ENCODE measurements at places on chromosomes 6 and 20. TPM values are rescaled to one million over a fixed set of nuclear protein-coding genes. Genes with fewer than 3 reads are reported as not detected.

The ABHD16A gene
- 38.2 TPM for total RNA-seq

The RAD21L1 gene
- total RNA-seq, result not detected

The PTPRK gene
- 47.2 TPM for total RNA-seq

The UBE2V1 gene
- total RNA-seq, result 77.2 TPM

The PRRT1 gene
- not detected for total RNA-seq
